ENCODE measurements at places on chromosomes 3 and 15.

DNA sequence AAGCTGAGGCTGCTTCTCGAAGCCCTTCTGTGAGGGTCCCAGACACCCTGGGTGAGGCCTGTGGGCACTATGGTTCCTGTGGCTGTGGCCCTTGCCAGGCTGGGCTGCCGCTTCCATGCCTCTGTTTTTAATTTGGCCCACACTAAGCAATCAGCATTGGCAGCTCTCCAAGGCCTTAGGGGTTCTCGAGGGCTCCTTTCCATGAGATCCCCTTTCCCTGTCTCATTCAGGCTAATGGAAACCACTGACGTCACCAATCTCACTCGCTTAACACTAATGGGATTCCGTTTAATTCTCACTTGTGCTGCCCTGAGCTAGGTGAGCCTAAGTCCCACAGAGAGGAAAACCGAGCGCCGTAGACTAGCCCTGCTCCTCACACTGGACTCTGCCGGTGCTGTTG is 60.2 kb upstream of the RAB6B start:
- no peak for DNase-seq

DNA sequence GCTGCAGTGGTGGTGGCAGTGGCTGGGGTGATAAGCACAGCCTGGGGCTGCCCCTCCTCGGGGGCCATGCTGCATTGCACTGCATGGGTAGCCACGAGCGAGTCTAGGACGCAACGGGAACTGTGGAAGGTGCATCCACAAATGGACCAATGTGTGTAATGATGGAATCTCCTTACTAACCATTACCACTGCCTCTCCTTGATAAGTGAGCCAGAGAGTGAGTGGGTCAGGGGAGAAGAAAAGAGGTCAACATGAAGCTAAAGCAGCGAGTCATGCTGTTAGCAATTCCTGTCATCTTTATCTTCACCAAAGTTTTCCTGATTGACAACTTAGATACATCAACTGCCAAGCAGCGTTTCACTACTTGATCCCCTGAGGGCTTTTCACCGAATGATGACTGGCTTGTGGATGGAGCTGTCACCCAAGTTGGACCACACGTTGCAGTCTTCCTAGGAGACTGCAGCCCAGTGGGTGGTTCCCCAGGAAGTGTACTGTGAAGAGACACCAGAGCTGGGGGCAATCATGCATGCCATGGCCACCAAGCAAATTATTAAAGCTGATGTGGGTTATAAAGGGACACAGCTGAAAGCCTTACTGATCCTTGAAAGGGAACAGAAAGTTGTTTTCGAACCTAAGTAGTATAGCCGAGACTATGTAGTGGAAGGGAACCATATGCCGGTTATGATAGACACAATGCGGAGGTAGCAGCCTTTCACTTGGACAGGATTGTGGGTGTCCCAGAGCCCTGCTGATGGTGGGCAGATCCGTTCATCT is 20.6 kb downstream of the SAMD7 start:
- DNase-seq, result peak; percentile 37

- DNase-seq, result peak; percentile 97
Observed at GRCh38 chr3:99012051-99012450, 110.6 kb upstream of the DCBLD2 start.

GRCh38 chr3:177105623-177106022 is 91.7 kb downstream of the TBL1XR1 start:
- no peak for DNase-seq

- no peak for DNase-seq
Observed at GRCh38 chr3:71951842-71952241, 166.9 kb upstream of the PROK2 start.

DNA sequence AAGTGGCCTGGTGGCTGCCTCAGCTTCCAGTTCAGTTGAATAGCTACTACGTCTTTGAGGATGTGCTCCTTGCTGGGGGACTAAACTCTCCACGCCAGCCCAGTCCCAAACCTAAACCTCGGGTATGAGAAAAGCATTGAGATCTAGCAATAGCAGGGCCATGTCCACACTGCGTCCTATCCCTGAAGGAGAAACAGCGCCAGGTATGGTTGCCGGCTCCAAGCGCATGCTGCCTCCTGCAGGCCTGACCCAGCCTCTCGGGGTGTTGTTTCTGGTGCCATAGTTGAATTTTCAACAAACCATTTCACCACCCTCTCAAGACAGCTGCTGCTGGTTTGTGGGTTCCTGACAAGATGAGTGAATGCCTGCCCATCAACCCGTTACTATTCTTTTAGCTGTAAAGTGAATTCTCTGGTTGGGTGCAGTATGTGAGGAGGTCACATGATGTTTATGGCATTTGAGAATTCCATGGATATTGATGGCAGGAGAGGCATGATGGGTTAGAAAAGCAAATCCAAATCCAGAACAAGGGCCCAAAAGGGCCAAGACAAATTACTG is 13.0 kb upstream of the SLC28A1 start:
- DNase-seq, result no peak

GRCh38 chr3:142680710-142681109 is 43.1 kb upstream of the TRPC1 start:
- DNase-seq, result peak; percentile 23

DNA sequence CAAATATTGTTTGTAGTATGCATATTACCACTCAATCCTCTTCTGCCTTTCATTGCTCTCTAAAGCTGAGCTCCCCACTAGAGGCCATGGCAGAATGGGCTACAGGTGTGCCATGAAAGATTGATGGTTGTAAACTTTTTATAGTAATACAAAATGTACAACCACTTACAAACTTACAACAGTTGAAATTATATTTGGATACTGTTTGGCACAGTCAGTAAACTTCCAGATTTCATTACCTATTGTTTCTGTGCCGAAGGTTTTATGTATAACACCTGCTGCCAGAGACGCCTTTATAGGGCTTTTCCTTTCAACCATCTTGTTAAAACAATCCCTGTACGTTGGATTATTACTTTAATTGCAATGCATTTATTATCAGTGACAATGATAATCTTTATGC is 7.0 kb downstream of the ROPN1 start:
- no peak for DNase-seq

DNA sequence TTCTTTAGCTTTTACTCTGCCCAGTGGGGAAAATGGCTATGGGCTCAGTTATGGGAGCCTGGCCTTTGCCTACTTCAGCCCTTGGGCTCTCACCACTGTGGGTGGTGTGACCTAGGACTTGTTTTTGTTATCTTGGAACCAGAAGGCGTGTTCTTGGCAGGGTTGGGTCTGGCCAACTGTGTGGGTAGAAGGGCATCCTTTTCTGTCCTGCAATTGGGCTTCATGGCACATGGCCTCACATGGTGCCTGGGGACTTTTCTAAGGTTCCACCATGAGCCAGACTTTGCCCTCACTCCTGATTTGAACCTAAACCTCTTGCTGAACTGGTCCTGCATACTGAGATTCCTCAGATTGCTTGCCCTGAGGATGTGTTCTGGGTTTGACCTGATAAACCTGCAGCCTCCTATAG is 1.7 kb downstream of the GLYCTK start:
- no peak for DNase-seq

GRCh38 chr3:191263365-191263764 is 64.3 kb downstream of the OSTN start:
- DNase-seq, result no peak

- no peak for DNase-seq
Observed at GRCh38 chr3:89052386-89052785, 55.0 kb upstream of the EPHA3 start.

- DNase-seq, result no peak
Observed at GRCh38 chr3:188231456-188231855, 77.5 kb downstream of the LPP start.

DNA sequence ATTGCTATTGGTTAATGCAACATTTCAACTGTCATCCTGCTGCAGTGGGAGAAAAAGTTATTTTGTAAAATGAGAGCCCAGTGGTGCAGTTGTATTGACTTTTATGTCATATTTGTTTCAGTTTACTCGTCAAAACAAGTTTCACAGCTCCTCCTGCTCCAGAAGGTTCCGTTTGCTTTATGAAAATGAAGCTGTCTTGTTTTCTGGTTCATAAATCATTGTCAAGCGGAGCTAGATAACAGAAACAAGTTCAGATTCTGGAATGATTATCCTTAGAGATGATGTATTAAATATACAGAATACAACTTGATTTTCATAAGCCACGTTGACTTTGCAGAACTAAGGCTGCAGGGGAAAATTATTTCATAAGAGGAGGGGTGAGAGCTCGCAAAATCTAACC is 970.5 kb upstream of the NR2F2 start:
- no peak for DNase-seq

DNA sequence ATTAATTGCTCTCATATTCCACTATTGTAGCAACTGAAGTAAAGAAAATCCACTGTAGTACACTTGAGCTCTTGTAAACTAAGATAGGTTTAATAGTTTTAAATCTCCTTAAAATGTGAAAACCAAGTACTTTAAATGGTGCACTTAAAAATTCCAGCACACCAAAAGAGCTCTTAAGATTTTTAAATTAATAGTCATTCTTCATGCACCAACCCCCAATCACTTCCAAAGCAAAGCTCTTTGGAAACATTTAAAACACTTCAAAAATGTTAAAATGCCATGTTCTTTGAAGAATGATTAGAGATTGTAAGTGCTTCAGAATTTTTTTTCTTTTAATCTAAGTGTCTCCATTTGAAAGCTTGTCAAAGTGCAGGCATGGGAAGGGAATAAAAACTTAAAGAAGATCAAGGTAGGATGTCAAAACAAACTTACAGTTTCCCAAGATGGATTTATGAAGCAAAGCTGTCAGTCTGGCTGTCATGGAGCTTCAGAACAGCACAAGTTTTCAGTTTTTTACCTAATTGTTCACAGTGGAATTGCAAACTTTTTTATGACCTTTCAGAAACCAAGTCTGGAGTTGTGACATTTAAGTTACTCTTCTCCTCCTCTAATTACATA is 84.3 kb downstream of the ARPP21 start:
- no peak for DNase-seq
